ENCODE measurements at places on chromosomes 6 and 20. TPM values are rescaled to one million over a fixed set of nuclear protein-coding genes. Genes with fewer than 3 reads are reported as not detected.

The MUC21 gene
- not detected for total RNA-seq

The SAMD3 gene
- total RNA-seq: 34.1 TPM

The OPRM1 gene
- total RNA-seq: not detected

The PACSIN1 gene
- 0.47 TPM for total RNA-seq

- no peak for DNase-seq
These were observed 32.8 kb downstream of the PSMB9 start for GRCh38 chr6:32886681-32887383.

- DNase-seq: peak; percentile 51
These were observed 11.5 kb upstream of the BLOC1S5 start for GRCh38 chr6:8075704-8076103.

- DNase-seq: no peak
These were observed 414.3 kb downstream of the CDKAL1 start for GRCh38 chr6:20948556-20948955.

- DNase-seq: no peak
These were observed 82.6 kb downstream of the THBS2 start for GRCh38 chr6:169171016-169171415.

DNA sequence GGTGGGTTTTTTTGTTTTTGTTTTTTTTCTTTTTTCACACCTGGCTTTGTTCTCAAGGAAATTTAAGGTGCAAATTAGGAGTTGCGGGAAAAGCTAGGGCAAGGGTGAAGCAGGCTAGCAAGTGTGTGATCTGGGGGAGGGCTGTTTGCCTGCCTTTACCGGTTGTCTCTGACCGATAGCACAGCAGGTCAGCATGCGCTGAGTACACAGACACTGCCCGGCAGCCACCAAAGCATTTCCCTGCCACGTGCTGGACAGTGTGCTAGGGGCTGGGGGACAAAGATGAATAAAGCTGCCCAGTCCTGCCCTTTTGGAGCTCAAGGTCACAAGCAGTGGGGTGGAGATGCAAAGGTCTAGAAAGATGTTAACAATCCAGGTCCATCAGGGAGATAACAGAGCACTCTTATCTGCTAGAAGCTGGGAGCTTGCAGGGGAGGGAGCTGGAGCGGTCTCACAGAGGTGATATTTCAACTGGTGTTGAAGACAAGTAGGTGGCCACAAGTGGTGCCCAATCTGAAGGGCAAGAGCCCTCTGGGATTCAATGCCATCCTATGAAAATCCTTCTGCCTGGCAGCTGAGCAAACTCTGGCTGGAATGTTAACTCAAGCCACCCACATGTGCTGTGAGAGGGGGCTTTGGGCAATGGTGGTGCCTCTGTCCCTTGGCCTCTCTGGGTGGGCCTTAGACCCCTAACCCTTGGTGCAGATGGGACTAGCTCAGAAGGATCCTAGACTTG lies 24.5 kb downstream of the TTBK1 start:
- DNase-seq: no peak

DNA sequence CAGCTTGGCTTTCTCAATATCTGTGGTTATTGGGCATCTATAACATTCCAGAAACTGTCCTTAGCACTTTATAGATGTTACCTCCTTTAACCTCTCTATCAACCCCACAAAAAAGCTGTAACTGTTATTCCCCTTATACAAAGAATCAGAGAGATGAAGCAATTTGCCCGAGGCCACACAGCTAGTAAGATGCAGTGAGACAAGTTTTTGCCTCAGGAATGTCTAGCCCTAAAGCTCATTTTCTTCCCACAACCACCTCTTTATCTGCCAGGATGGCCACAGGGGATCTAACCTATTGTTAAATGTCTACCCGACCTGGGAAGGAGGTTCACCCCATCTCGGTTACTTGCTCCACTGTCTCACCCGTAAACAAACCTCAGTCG lies 31.9 kb upstream of the TCP11 start:
- DNase-seq: no peak

- no peak for DNase-seq
These were observed 440.1 kb upstream of the ADGRB3 start for GRCh38 chr6:68194846-68195478.
